ENCODE measurements at places on chromosomes 7 and 10.

- DNase-seq, result no peak
These were observed 5.8 kb downstream of the GSDME start for GRCh38 chr7:24751484-24751883.

- DNase-seq, result no peak
These were observed 580 bp downstream of the ZNF775 start for GRCh38 chr7:150379441-150380379.

- no peak for DNase-seq
These were observed 85.9 kb downstream of the CDK6 start for GRCh38 chr7:92750447-92750839.

GRCh38 chr7:74138945-74139843 lies 35.0 kb upstream of the EIF4H start:
- DNase-seq, result no peak

DNA sequence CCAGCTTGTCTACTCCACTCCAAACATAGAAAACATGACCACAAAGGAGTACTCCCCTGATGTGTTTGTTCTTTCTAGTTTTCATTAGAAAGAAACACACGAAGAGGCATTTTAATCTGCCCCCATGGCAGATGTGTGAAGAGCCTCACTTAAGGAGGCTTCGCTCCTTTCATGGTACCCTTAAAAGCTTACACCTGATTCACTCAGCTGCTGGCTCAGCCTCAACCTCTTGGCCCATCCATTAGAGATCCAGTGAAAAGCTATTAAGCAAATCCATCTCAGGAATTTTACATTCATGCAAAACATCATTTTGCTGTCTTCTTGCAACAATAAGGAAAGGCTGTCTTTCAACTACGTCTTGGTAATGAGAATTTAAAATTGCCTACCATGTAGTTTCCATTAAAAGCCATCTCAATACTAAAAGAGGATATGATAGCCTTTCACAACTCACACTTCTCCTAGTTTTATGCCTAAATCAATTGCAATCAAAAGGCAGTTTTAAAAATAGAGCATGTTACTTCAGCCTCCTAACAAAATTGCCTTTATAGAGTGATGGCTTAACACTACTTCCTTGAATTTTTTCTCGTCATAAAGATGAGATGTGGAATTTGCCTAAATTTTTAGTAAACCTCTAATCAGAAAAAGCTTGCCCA lies 22.7 kb downstream of the MACC1 start:
- DNase-seq, result no peak

DNA sequence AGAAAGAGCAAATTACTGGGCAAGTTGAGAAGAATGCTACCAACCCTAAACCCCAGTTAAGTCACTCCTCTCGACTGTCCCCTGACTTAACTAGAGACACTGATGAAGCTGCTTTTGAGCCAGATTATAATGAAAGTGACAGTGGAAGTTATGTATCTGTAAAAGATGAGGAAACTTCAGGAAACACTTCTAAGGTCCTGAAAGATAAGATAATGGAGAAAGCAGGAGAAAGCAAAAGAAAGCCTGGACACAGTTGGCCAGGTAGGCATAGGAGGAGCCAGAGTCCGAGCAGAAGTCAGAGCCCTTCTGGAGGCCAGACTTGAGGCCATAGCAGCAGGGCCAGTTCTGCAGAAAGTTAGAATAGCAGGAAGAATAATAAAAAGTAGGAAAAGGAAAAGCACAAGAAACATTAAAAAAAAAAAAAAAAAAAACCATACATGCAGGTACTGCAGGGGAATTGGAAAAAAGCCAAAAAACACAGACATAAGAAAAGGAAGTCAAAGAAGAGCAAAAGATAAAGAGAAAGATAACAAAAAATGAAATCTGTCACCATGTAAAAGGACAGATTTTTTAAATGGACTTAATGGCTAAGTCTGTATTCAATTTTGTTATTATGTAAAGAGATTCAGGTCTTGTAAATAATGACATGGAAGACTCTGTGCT lies 101.0 kb upstream of the KCNMA1 start:
- no peak for DNase-seq

- no peak for DNase-seq
These were observed 12.9 kb downstream of the INSIG1 start for GRCh38 chr7:155310425-155311114.

GRCh38 chr10:52949899-52950298 lies 177.3 kb upstream of the MBL2 start:
- no peak for DNase-seq

- DNase-seq, result no peak
These were observed 20.6 kb upstream of the ARHGAP12 start for GRCh38 chr10:31949266-31949665.

GRCh38 chr10:8088504-8088903 lies 34.0 kb downstream of the GATA3 start:
- no peak for DNase-seq

- DNase-seq, result no peak
These were observed 301.8 kb upstream of the ZWINT start for GRCh38 chr10:56662765-56663447.

DNA sequence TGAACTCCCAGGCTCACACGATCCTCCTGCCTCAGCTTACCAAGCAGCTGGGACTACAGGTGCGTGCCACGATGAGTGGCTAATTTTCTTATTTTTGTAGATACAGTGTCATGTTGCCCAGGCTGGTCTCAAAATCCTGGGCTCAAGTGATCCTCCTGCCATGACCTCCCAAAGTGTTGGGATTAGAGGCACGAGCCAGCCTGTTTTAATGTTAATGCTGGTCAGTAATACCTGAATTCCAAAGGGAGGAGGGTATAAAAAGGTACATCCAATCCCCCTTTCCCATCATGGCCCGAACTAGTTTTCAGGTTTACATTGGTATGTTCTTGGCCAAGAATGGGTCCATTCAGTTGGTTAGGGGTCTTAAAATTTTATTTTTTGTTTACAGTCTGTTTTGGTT lies 329.1 kb downstream of the PARD3 start:
- no peak for DNase-seq

- no peak for DNase-seq
These were observed 543.5 kb upstream of the ADARB2 start for GRCh38 chr10:2280713-2281300.

Measured in T-helper 17 cell (primary cell).